CD4-positive, alpha-beta T cell treated with Interleukin-2 at 100 ng/mL for 4 hours (primary cell): ENCODE measurements at places on chromosomes 5 and 9.

DNA sequence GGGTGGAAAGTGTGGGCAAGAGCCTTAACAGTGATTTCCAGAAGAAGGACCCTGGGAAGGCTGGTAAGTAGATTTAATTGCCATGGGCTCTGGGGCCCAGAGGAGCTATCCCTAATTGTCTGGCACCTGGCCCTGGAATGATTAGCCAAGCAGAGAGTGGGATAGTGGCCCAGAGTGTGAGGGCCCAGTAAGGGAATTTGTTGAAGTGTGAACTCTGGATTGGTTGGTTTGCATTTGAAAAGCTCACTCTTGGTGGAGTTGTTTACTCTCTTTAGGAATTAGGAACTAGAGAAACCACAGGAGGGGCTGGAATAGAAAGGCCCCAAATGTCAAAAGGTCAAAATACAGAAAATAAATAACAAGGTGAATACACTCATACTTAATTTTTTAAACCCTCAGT is 207.1 kb downstream of the GABRG2 start:
- no peak for DNase-seq

GRCh38 chr5:131225282-131225974 is 38.4 kb upstream of the CDC42SE2 start:
- DNase-seq, result no peak

GRCh38 chr9:116701940-116702642 is 15.0 kb downstream of the TRIM32 start:
- DNase-seq, result no peak

- no peak for DNase-seq
Observed at GRCh38 chr9:36486329-36486932, 86.3 kb upstream of the MELK start.

- no peak for DNase-seq
Observed at GRCh38 chr5:33311893-33312292, 128.9 kb upstream of the TARS1 start.

GRCh38 chr5:56710826-56711590 is 104.3 kb upstream of the MAP3K1 start:
- DNase-seq, result peak; percentile 55

DNA sequence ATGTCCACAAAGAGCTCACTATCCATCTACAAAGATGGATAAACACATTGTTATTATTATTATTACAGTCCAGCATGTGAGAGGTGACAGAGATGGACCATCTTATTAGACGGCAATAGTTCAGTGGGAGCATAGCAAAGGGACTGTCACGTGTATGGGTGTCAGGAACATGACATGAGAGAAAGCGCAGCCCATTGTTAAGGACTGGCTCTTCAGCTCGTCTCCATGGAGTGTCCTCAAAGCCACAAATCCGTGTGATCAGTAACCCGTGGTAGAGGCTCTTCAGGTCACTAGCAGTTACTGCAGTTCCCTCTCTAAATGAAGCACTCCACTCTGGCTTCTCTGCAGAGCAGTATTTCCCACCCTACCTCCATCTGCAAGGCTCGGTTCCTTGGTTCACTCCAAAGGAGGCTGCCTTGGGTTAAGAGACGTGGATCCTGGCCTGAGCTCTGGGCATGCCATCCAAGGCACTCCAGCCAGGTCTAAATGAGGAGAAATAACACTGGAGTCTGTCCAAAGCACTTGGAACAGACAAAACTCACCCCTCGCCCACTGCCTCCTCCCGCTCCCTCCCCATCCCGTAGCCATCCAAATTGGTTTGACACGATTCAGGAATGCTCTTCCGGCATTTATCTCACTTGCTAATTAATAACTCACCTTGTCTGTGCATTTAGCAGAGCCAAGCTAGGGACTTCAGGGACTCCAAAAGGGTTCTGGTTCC is 122.3 kb upstream of the WWC1 start:
- DNase-seq, result no peak

GRCh38 chr5:34731435-34732232 is 75.5 kb downstream of the RAI14 start:
- no peak for DNase-seq

DNA sequence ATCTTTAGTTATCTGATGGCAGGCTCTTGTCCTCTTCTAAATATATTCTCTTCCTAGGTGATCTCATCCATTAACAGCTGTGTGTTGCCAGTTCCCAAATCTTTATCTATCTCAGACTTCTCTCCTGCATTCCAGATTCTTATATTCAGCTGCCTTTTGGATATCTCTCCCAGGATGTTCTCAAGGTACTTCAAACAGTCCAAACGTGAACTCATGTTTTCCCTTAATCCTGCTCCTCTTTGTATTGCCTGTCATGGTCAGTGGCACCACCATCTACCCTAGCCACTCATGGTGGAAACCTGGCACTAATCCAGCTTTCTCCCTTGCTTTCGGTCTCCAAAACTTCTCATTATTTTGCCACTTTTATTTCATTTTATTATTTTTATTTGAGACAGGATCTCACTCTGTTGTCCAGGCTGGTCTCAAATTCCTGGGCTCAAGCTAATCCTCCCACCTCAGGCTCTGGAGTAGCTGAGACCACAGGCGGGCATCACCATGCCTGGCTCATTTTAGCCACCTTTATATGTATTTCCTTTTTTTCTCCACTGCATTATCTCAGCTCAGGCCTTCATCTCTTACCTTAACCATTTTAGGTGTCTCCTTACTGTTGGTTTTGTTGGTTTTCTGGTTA is 3.8 kb downstream of the ZFYVE16 start:
- no peak for DNase-seq

- no peak for DNase-seq
Observed at GRCh38 chr5:123014689-123015088, 21.8 kb downstream of the PPIC start.

- no peak for DNase-seq
Observed at GRCh38 chr5:132025403-132025971, 14.0 kb upstream of the ACSL6 start.

- DNase-seq, result peak; percentile 57
Observed at GRCh38 chr9:137550231-137550621, at the start of gene PNPLA7. Gene PNPLA7, minus strand, starts transcription at chr9:137550402. Its CDS starts 205 bp downstream, at chr9:137550197.

DNA sequence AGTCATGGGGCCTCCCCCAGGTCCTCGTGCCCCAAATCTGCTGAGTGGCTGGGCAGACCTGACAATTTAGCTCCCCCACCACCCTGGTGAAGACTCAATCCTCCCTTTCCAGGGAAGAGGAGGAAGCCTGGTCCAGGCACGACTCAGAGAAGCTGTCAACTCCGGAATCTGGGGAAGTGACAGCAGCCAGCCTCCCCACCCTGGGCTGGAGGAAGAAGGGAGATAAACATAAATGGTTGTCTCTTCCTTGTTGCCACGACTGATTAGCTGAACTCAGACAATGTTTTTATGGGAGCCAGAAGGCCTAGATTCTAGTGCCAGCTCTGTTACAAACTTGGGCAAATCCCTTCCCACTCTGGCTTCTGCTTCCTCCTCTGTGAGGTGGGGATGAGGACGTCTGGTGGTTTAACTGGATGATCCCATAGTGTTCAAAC is 15.4 kb downstream of the CCDC69 start:
- no peak for DNase-seq

DNA sequence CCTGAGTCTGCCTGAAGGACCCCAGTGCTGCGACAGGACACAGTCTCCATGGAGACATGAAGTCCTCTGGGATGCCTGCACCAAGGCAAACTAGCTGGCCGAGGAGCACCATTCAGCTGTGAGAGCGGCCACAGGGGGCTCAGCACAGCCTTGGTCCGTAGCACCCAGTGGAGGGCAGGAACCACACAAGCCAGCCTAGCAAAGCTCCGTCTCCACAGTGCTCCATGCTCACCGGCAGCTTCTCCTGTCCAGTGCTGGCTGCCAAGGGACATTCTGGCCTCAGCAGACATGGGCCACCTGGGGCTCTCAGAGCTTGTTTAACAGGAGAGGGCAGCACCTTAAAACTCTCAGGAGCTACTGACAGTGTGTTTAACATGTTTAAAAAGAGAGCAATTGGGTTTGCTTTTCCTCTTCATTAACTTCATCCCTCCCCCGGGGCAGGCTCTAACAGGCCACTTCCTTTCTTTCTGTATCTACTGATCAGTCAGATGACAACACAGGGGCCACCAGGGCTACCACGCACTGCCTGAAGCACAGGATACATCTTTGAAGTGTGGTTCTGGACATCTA is 57.0 kb downstream of the SECISBP2 start:
- DNase-seq, result peak; percentile 32

DNA sequence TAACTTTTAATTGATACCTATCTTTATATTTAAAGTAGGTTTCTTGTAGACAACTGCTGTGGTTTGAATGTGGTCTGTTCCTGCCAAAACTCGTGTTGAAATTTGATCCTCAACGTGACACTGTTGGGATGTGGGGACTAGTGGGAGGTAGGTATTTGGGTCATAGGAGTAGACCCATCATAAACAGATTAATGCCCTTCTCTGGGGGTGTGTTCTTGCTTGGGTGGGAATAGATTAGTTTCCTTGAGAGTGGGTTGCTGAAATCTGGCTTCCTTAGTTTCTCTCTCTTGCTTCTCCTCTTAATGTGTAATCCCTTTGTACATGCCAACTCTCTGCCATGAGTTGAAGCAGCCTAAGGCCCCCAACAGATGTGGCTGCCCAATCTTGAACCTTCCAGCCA is 34.6 kb upstream of the IPPK start:
- DNase-seq, result no peak

GRCh38 chr5:53983568-53984460 is 326.6 kb downstream of the ARL15 start:
- DNase-seq, result no peak

- no peak for DNase-seq
Observed at GRCh38 chr5:55063899-55064298, 38.5 kb upstream of the GZMA start.

DNA sequence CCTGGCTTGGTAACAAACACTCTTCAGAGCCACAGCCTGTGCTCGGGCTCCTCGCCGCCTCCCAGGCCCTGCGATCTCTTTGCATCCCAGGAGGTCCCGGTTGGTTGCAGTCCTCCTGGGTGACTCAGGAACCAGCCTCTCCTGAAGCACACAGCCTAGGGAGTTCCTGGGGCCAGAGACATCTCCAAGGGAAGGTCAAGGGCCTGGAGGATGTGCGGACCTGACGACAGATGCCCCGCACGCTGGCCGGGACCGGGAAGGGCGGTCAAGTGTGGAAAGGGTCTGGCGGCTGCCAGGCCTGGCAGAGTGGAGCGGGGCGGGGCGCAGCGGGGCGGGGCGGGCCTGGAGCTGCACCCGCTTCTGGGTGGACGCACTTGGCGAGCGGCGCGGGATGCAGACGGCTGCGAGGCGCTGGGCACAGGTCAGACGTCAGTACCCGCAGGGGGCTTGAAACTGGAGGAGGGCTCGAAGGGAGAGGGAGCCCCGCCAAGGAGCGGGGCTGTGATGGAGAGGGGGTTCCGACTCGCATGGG is 45.0 kb upstream of the PRSS3 start:
- no peak for DNase-seq
